ENCODE measurements at places on chromosomes 16 and 17. TPM values are rescaled to one million over a fixed set of nuclear protein-coding genes. Genes with fewer than 3 reads are reported as not detected.
A peak's percentile ranks its signal among the peaks of the same experiment; 100 is the strongest.

The OTOP3 gene
- not detected for polyA plus RNA-seq

The CDH15 gene
- polyA plus RNA-seq, result not detected

The OMG gene
- 0.36 TPM for polyA plus RNA-seq

The C16orf54 gene
- 1.4 TPM for polyA plus RNA-seq

The IFT20 gene
- 50.8 TPM for polyA plus RNA-seq

The SPIRE2 gene
- polyA plus RNA-seq, result not detected

The KRTAP4-9 gene
- not detected for polyA plus RNA-seq

The FOXC2 gene
- polyA plus RNA-seq, result not detected

DNA sequence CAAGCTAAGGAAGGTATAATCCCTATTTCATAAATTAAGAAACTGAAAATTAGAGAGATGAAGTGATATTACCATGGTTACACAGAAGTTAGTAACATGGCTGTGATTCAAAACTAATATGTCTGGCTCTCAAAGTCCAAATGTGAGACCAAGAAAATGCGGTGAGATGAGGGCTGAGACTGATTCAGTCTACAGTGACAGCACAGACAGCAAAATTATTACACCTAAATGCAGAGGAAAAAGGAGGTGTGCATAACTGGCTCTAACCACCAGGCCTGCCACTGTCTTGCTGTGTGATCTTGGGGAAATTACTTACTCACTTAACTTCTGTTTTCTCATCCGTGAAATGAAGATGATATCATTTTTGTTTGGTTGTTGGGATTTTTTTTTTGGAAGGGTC, 270.0 kb upstream of the SOX9 start:
- H3K36me3 ChIP-seq, result no peaks in the 10 kb centered on the region
- no peak overlapping the region for H3K27ac ChIP-seq
- H3K27me3 ChIP-seq, result no peaks in the 10 kb centered on the region
- H3K4me3 ChIP-seq, result no peak overlapping the region
- no peak for DNase-seq

DNA sequence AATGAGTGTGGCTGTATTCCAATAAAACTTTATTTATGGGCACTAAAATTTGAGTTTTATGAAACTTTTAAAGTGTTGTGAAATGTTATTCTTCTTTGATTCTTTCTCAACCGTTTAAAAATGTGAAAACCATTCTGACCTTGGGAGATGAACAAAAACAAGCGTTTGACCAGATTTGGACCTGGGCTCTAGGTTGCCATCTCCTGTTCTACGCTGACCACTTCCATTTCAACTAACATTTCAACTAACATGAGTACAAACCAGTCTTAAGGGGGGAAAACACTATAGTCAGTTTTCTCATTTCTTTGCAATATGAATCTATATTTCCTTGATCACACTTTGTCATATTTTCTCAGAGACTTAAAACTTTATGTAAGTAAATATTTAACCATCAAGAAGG, 118.4 kb upstream of the IRX5 start:
- peaks cover 9% of the 10 kb centered on the region for H3K27me3 ChIP-seq
- H3K4me1 ChIP-seq, result no peaks in the 10 kb centered on the region
- H3K27ac ChIP-seq, result no peak overlapping the region
- DNase-seq, result no peak
- H3K4me3 ChIP-seq, result no peak overlapping the region

- no peak for DNase-seq
- H3K27ac ChIP-seq, result no peak overlapping the region
- H3K4me1 ChIP-seq, result peaks cover 17% of the 10 kb centered on the region
- no peak overlapping the region for H3K4me3 ChIP-seq
Measured at GRCh38 chr17:82602487-82602886, 45.8 kb downstream of the WDR45B start.

GRCh38 chr16:14606102-14606501, 24.0 kb downstream of the PARN start:
- no peaks in the 10 kb centered on the region for H3K27me3 ChIP-seq
- H3K36me3 ChIP-seq, result peaks cover 27% of the 10 kb centered on the region

GRCh38 chr16:54582631-54583250, 296.2 kb upstream of the IRX3 start:
- no peak overlapping the region for H3K4me3 ChIP-seq
- H3K4me1 ChIP-seq, result no peaks in the 10 kb centered on the region
- H3K27ac ChIP-seq, result no peak overlapping the region
- peaks cover 16% of the 10 kb centered on the region for H3K27me3 ChIP-seq
- H3K36me3 ChIP-seq, result no peaks in the 10 kb centered on the region

GRCh38 chr16:14600164-14600563, 29.9 kb downstream of the PARN start:
- H3K4me3 ChIP-seq, result no peak overlapping the region
- peaks cover 35% of the 10 kb centered on the region for H3K36me3 ChIP-seq
- H3K27me3 ChIP-seq, result no peaks in the 10 kb centered on the region
- DNase-seq, result no peak

- H3K4me1 ChIP-seq, result peaks cover 31% of the 10 kb centered on the region
- peak overlapping the region; percentile 95 for H3K27ac ChIP-seq
- DNase-seq, result no peak
Measured at GRCh38 chr17:44071772-44072171, 1.2 kb downstream of the G6PC3 start.

- DNase-seq, result no peak
- no peaks in the 10 kb centered on the region for H3K4me1 ChIP-seq
- H3K27me3 ChIP-seq, result peaks cover 9% of the 10 kb centered on the region
Measured at GRCh38 chr16:13041646-13042290, 140.4 kb downstream of the SHISA9 start.

- no peaks in the 10 kb centered on the region for H3K4me1 ChIP-seq
- H3K27me3 ChIP-seq, result no peaks in the 10 kb centered on the region
- no peak overlapping the region for H3K27ac ChIP-seq
- H3K36me3 ChIP-seq, result no peaks in the 10 kb centered on the region
- no peak for DNase-seq
Measured at GRCh38 chr17:13212860-13213259, 195.0 kb upstream of the ELAC2 start.

DNA sequence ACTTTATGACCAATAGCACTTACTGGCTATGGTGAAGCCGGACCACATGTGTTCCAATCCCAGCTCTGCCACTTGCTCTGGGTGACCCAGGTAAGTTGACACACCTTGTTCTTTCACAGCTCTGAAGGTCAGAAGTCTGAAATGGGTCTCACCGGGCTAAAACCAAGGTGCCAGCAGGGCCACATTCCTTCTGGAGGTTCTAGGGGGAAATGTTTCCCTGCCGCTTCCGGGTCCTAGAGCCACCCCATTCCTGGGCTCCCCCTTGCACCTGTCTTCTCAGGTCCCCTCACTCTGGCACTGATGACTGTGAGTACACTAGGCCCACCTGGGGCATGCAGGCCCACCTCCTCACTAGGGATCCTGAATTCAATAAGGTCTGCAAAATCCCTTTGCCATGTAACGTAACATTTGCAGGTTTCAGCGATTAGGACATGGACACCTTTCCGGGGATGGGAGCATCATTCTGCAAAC, 11.4 kb downstream of the USP7 start:
- H3K36me3 ChIP-seq, result no peaks in the 10 kb centered on the region
- H3K27me3 ChIP-seq, result no peaks in the 10 kb centered on the region
- H3K27ac ChIP-seq, result peak overlapping the region; percentile 61

DNA sequence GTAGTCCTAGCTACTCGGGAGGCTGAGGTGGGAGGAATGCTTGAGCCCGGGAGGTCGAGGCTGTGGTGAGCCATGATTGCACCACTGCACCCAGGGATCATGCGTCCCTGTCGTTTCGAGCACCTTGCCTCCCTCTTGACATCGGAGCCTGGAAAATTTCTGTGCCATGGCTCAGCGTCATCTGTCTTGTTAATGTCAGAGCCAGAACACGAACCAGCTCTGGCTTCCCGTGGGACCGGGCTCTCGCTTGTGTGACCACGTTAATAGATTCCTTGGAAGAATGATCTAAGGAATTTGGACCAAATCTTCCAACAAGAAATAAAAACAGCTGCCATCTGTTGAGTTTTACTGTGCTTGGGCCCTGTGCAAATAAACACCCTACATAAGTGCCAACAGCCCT, 117.7 kb downstream of the ABCC1 start:
- peaks cover 19% of the 10 kb centered on the region for H3K36me3 ChIP-seq
- H3K4me3 ChIP-seq, result no peak overlapping the region
- no peaks in the 10 kb centered on the region for H3K27me3 ChIP-seq
- no peak for DNase-seq

GRCh38 chr17:20171741-20172365, 162.7 kb downstream of the SPECC1 start:
- H3K4me1 ChIP-seq, result peaks cover 11% of the 10 kb centered on the region
- H3K4me3 ChIP-seq, result no peak overlapping the region
- H3K27me3 ChIP-seq, result no peaks in the 10 kb centered on the region
- DNase-seq, result no peak

DNA sequence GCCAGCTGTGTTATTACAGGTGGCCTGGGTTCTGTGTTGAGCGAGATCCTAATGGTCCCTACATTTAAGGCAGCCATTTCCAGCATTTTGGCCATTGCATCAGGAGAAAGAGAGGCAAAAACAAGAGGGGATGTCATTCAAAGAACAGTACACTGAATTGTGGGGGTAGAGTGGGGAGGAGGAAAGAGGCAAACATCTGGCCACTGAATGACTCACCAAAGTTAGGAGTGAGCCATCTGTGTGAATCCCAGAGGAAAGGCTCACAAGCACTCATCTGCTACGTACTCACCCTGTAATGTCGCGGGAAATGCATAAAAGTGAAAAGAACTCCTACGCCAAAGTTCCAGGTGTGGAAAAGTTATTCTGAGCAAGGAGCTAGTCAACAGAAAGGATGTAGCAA, 16.7 kb downstream of the KRABD2 start:
- H3K4me1 ChIP-seq, result no peaks in the 10 kb centered on the region
- DNase-seq, result no peak
- H3K4me3 ChIP-seq, result no peak overlapping the region
- no peaks in the 10 kb centered on the region for H3K36me3 ChIP-seq

- DNase-seq, result peak; percentile 39
- peaks cover 76% of the 10 kb centered on the region for H3K4me1 ChIP-seq
- H3K27ac ChIP-seq, result no peak overlapping the region
- H3K4me3 ChIP-seq, result peak overlapping the region; percentile 95
- H3K36me3 ChIP-seq, result no peaks in the 10 kb centered on the region
Measured at GRCh38 chr16:31200821-31201568, 1.6 kb downstream of the PYCARD start.

DNA sequence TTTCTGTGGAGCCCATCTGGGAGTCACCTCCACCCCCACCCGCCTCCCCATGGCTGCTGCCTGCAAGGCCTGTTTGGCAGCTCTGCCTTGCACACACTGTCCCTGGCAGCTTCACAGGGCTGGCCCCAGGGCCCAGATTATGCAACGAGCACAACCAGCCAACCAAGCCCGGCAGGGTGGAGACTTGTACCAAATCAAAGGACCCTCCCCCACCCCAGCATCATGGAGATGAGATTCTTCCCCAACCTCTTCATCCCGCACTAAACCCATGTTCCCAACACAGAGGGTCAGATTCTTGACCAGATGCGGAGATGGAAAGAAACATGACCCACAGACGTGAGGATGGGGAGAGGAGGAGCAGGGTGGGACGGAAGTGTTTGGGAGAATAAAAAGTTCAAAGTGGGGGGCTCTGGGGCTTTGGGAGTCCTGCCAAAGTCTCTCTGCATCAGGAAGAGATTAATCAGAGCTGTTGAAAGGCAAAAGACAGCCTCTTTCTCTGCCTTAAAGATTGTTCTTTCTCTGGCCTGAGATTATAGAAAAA, 3.8 kb downstream of the SMARCD2 start:
- peaks cover 64% of the 10 kb centered on the region for H3K4me1 ChIP-seq
- peak overlapping the region; percentile 36 for H3K27ac ChIP-seq
- peaks cover 4% of the 10 kb centered on the region for H3K36me3 ChIP-seq
- peak overlapping the region; percentile 57 for H3K4me3 ChIP-seq
- no peaks in the 10 kb centered on the region for H3K27me3 ChIP-seq

GRCh38 chr17:13650096-13650675, 48.5 kb upstream of the HS3ST3A1 start:
- no peak overlapping the region for H3K4me3 ChIP-seq
- no peak for DNase-seq
- no peak overlapping the region for H3K27ac ChIP-seq
- no peaks in the 10 kb centered on the region for H3K4me1 ChIP-seq
- H3K36me3 ChIP-seq, result no peaks in the 10 kb centered on the region
- peaks cover 16% of the 10 kb centered on the region for H3K27me3 ChIP-seq

DNA sequence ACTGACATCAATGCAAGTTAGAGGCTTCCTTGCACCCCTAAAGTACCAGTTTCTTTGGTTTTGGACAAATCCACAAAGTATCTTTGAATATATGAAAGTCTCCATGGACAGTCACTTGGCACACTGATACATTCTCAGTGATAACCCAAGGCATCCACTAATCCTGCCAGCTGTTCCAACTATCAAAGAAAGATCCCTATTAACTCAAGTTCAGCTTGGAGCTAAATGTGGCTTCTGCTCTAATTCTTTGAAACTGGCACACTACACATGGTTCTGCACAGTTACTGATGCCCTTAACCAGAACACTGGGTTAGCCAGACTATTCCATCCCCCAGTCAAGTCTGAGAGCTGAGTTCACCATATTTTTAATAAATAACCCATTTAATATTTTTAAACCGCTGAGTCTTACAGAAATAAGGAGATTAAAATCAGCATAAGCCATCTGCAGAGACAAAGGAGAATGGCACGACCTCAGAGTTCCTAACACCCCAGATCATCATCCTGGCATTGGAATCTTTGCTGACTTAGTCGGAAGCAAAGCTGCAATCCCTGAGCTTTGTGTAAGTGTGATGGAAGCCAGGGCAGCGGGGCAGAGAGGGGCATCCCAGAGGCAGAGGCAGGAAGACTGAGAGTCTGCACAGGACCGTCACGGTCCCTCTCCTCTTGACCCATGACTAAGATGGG, 6.3 kb downstream of the CACNG1 start:
- no peak overlapping the region for H3K4me3 ChIP-seq
- no peaks in the 10 kb centered on the region for H3K4me1 ChIP-seq
- no peaks in the 10 kb centered on the region for H3K27me3 ChIP-seq
